ENCODE measurements at places on chromosomes 11 and 22.

- DNase-seq = no peak
These were observed 43.1 kb downstream of the LDLRAD3 start for GRCh38 chr11:35986947-35987346.

- DNase-seq = no peak
These were observed 68.3 kb downstream of the C11orf58 start for GRCh38 chr11:16806791-16807190.

GRCh38 chr11:47495011-47495855 lies 46.3 kb upstream of the RAPSN start:
- no peak for DNase-seq

DNA sequence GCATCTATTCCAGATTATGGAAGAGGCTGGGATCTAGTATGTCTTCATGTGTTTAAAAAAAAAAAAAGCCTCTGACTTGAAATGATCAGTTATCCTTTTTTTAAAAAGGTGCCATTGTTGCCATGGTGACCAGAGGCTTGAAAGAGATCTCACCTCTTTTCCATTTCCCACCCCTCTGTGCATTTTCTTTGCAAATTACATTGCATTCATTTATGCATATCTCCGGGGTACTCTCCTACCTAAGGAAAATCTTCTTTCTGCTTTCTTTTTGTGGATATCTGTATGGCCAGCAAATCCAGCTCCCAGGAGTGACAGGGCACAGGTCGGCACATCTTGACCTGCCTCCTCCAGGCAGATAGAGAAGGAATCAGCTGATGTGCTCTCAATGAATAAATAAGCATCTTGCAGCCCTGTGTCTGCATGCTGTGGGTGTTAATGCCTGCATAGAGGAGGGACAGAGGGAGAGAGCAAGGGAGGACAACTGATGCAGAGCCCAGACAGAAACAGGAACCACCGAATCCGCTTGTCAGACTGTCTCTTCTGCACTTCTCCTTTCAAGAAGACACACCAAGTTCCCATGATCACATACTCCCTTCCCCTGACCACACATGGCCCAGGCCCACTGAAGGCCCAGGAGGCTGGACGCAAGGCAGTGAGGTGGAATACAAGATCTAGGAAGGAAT lies 50.9 kb downstream of the CWC15 start:
- no peak for DNase-seq

DNA sequence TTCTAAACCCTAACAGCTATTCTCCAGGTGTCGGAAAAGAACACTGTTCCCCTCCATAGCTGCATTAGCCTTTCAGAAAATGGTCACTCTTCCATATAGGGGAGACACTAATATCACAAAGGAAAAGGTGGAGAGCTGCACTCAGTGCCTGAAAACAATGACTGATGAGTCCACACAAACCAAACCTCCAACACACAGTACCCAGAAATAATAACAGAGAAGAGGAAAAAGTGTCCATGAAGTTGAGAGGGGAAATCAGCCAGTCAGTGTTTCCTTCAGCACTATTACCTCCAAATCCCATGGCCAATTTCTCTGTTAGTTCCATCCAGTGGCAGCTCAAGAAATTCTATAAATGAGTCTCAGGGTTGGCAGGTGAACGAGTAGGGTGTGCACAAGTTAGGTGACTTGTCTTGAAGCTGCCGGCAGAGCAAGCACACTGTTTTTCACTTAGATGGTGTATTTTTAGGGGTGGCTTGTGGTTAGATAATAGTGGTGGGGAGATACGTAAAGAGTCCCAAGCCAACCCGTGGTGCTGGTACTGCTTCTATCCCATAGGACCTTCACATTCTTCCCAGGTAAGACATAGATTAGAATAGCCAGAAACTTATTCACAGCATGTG lies 84.5 kb upstream of the CHRM4 start:
- DNase-seq = no peak

GRCh38 chr22:38944653-38945052 lies 12.8 kb upstream of the APOBEC3A start:
- DNase-seq = no peak

- DNase-seq = no peak
These were observed 3.6 kb upstream of the MRGPRG start for GRCh38 chr11:3222003-3222855.

GRCh38 chr11:114713756-114714155 lies 35.4 kb downstream of the NXPE2 start:
- DNase-seq = no peak

DNA sequence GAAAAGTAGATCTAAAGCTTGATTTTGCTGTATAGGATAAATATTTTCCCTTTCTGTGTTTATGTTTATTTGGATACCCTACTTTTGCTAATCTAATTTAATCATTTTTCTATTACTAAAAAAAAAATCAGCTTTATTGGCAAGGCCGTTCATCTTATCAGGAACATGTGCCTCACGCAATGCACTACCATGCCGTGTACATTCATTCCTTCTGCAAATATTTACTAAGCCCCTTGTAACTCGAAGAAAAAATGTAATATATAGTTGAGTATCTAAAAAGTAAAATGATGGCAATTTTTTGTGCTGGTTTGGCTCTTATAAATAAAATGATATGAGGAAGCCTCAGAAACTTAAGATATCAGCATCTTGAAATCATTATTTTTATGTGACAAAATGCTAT lies 8.9 kb downstream of the UVRAG start:
- no peak for DNase-seq

All from NCI-H2029 treated with DMSO at 0.1 percent for 48 hours (cell line).